Fibroblast of skin of right quadriceps (primary cell): ENCODE measurements at places on chromosomes 11 and 22.

- no peak for DNase-seq
Observed at GRCh38 chr11:76495019-76495418, 50.2 kb downstream of the EMSY start.

DNA sequence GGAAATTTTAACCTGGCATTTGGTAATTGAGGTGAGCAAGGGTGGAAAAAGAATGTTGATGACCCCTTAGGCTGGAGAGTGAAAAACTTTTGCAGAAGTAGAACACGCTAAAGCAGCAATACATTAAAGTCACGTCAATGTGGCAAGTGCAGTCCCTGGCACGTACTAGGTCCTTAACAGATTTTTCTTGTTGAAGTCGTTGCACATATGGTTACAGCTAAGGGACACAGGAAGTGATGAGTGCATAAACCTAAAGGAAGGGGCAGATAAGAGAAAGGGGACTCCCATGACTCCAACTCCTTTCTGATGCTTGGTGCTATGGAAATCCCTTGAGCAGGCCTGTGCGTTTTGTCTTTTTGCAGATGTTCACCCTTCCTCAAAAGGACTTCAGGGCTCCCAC lies 1.2 kb downstream of the ACCS start:
- no peak for DNase-seq

DNA sequence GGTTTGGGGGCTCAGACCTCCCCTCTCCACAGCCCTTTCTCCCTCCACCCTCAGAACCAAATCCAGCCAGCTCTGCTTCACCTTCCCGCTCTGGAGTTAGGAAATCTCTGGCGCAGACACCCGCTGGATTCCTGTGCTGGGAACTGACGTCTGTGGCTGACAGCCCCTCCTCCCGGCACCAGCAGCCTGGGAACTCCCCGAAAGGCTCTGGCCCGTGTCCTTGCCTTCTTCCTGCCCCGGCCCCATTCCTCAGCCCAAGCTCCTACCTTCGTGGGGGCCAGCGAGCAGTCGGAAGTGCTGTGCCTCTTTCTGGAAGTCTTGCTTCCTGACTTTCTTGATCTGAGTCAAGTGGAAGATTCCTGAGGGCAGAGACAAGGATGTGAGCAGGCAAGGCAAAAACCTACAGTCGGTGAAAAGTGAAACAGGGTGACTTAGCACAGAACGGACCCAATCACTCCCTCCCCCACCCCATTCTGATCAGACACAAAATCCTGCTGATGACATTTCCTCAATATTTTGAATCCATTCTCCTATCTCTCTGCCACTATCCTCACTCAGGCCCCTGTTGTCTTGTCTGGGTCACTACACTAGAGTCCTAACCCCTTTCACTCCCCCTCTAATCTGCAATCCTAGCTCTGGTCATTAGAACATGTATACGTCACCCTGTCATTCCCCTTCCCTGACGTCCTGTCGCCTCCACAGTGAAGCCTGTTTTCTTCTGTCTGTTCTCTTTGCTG lies 34.1 kb downstream of the CHRDL2 start:
- DNase-seq = peak; percentile 91

DNA sequence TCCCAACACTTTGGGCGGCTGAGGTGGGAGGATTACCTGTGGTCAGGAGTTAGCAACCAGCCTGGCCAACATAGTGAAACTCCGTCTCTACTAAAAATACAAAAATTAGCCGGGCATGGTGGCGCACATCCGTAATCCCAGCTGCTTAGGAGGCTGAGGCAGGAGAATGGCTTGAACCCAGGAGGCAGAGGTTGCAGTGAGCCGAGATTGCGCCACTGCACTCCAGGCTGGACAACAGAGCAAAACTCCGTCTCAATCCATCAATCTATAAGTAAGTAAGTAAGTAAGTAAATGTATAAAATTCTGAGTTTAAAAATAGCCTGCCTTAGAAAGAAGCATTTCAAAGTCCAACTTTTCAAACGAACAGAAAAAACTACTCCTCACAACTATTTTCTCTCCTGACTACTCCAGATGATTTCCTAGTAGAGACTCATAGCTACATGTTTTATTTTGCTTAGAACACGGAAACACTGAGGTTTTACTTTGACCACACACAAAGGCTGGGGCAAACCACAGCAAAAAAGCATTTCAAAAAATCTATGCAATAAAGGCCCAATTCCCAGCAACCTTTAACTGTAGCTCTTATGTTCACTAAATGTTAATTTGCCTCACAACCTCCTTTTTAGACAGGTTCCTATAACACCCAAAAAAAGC lies 16.3 kb downstream of the SPTY2D1 start:
- DNase-seq = peak; percentile 32

- no peak for DNase-seq
Observed at GRCh38 chr11:113363406-113363805, 24.2 kb upstream of the ANKK1 start.

- DNase-seq = peak; percentile 19
Observed at GRCh38 chr11:6204706-6205105, 651 bp upstream of the C11orf42 start.

- peak; percentile 82 for DNase-seq
Observed at GRCh38 chr11:9861860-9862725, 198.2 kb downstream of the SWAP70 start.

- peak; percentile 69 for DNase-seq
Observed at GRCh38 chr11:8870411-8871170, 40.4 kb upstream of the AKIP1 start.

DNA sequence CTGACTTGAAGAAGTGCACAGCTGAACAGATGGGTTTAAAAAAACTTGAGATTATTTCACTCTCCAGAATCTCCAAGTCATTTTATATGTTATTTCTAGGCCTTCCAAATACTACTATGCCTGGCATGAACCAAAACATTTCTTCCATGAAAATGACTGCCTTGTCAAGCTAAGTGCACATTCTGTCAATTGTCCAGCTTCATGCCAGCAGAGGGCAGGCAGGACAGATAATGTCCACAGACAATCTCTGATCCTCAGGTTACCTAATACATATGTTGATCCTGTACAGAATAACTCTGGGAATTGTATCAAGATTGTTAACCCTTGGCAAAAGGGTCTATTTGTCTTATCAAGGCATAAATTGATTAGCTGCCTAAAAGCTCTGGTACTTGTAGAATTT lies 229.5 kb downstream of the AASDHPPT start:
- no peak for DNase-seq

DNA sequence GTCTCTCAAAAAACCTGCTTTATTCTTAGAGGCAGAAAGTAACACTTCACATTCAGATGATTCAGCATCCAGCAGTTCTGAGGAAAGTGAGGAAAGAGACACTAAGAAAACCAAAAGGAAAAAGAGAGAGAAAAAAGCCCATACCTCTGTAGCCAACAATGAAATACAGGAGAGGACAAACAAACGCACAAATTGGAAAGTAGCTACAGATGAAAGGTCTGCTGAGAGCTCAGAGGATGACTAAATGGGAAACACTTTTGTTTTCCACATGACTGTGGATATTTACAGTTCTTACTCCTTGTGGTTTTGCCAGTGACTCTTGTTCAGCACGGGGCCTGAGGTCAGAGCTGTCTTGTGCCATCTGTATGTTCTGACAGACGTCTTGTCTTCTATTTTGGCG lies 3.8 kb downstream of the TIMM8B start:
- DNase-seq = no peak

DNA sequence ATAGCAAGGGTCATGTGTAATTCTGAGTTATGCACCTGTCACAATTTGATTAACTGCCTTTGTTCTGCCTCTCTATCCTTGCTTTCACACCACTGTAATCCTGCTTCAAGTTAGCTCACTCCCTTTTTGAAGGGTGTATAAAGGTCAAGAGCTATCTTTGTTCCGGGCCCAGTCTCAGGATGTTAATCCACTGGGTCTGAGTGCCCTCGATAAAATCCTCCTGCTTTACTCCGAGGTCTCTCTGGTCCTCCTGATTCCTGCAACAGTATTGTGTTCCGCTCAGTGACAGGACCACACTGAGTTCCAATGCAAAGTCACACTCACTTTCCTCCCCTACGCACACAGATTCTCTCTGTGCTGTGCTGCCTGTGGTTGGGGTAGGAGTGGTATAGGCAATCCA lies 186.5 kb downstream of the DYNC2H1 start:
- peak; percentile 5 for DNase-seq

GRCh38 chr11:10298342-10298741 lies 4.3 kb upstream of the SBF2 start:
- peak; percentile 91 for DNase-seq

GRCh38 chr11:61343792-61344745 lies 11.0 kb downstream of the TKFC start:
- no peak for DNase-seq

- no peak for DNase-seq
Observed at GRCh38 chr11:93646399-93646798, 15.1 kb upstream of the CEP295 start.

GRCh38 chr11:42315267-42315666 lies 855.8 kb upstream of the LRRC4C start:
- peak; percentile 58 for DNase-seq
